ENCODE measurements at places on chromosomes 7 and 10. TPM values are rescaled to one million over a fixed set of nuclear protein-coding genes. Genes with fewer than 3 reads are reported as not detected.

- H3K4me3 ChIP-seq, result no peak overlapping the region
- H3K27me3 ChIP-seq, result no peaks in the 10 kb centered on the region
- H3K4me1 ChIP-seq, result peaks cover 7% of the 10 kb centered on the region
- H3K36me3 ChIP-seq, result peaks cover 5% of the 10 kb centered on the region
- no peak overlapping the region for H3K27ac ChIP-seq
These were observed 25.9 kb downstream of the HTRA1 start for GRCh38 chr10:122487174-122487765.

GRCh38 chr10:99123851-99124250 lies 111.8 kb downstream of the HPSE2 start:
- no peak for DNase-seq
- H3K4me1 ChIP-seq, result no peaks in the 10 kb centered on the region
- no peak overlapping the region for H3K27ac ChIP-seq

GRCh38 chr10:131345691-131346090 lies 34.2 kb upstream of the TCERG1L start:
- H3K27me3 ChIP-seq, result no peaks in the 10 kb centered on the region
- no peaks in the 10 kb centered on the region for H3K4me1 ChIP-seq
- DNase-seq, result no peak
- no peaks in the 10 kb centered on the region for H3K36me3 ChIP-seq

GRCh38 chr10:116779076-116779687 lies 36.8 kb upstream of the HSPA12A start:
- H3K36me3 ChIP-seq, result no peaks in the 10 kb centered on the region
- no peaks in the 10 kb centered on the region for H3K4me1 ChIP-seq
- no peak overlapping the region for H3K27ac ChIP-seq
- no peaks in the 10 kb centered on the region for H3K27me3 ChIP-seq
- H3K4me3 ChIP-seq, result no peak overlapping the region
- DNase-seq, result no peak

GRCh38 chr10:43190775-43191174 lies 52.5 kb downstream of the CSGALNACT2 start:
- no peaks in the 10 kb centered on the region for H3K36me3 ChIP-seq
- H3K27me3 ChIP-seq, result no peaks in the 10 kb centered on the region
- H3K4me3 ChIP-seq, result no peak overlapping the region

Gene FAM13C
- total RNA-seq, result not detected

Gene MUC12
- total RNA-seq, result not detected

Gene FAM180A
- not detected for total RNA-seq

Gene OGDH
- 81.4 TPM for total RNA-seq

Gene CUZD1
- total RNA-seq, result 1.1 TPM

Gene TRIM8
- 108 TPM for total RNA-seq
